Thoracic aorta (tissue), 2 donors: ENCODE measurements at places on chromosomes 2 and 18.

GRCh38 chr2:71067567-71068217 lies 756 bp upstream of the NAGK start:
- H3K4me3 ChIP-seq: peak overlapping the region; percentile 81
- DNase-seq: no peak
- peak overlapping the region; percentile 86 for H3K27ac ChIP-seq
- H3K36me3 ChIP-seq: peaks cover 5% of the 10 kb centered on the region

DNA sequence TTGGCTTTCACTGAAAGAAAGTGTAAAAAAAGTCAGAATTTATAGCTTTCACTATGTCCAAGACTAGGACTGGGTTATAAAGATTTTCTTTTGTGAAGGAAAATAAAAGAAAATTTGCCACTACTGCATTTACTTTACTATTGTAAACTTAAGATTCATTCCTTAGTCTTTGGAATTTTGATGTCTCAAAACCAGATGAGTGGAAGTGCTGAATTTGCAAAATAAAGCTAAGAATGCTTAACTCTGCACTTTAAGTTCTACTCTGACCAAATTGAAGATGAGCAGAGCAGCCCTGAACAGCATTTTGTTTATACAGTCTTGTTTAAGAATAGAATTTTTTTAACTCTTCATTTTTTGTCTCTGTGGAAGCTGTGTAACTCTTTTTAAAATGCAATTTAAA lies 102.4 kb downstream of the ICA1L start:
- no peak overlapping the region for H3K4me3 ChIP-seq
- no peaks in the 10 kb centered on the region for H3K36me3 ChIP-seq
- H3K27me3 ChIP-seq: no peaks in the 10 kb centered on the region
- H3K4me1 ChIP-seq: no peaks in the 10 kb centered on the region

- no peak for DNase-seq
- H3K4me3 ChIP-seq: no peak overlapping the region
- H3K27ac ChIP-seq: no peak overlapping the region
Measured at GRCh38 chr2:102439065-102439695, 16.2 kb downstream of the IL18RAP start.

GRCh38 chr18:22673182-22673862 lies 255.6 kb upstream of the CTAGE1 start:
- H3K27me3 ChIP-seq: no peaks in the 10 kb centered on the region
- no peak for DNase-seq
- no peak overlapping the region for H3K4me3 ChIP-seq
- peaks cover 9% of the 10 kb centered on the region for H3K4me1 ChIP-seq

DNA sequence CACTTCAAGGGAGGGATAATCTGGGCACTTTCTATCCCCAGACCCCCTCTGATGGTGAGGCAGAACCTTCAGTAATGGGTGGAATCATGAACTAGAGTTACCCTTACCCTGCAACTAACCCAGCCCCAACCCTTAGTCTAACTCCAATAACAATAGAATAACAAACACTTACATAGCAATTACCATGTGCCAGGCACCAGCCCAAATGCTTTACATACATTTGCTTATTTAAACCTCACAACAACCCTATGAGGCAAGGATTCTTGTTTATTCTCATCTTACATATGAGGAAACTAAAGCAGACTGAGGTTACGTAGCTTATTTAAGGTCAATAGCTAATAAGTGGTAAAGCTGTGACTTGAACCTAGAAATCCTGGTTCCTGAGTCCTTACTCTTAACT lies 132.8 kb downstream of the CYP26B1 start:
- H3K27me3 ChIP-seq: no peaks in the 10 kb centered on the region
- H3K36me3 ChIP-seq: no peaks in the 10 kb centered on the region
- no peak overlapping the region for H3K4me3 ChIP-seq
- H3K27ac ChIP-seq: no peak overlapping the region

DNA sequence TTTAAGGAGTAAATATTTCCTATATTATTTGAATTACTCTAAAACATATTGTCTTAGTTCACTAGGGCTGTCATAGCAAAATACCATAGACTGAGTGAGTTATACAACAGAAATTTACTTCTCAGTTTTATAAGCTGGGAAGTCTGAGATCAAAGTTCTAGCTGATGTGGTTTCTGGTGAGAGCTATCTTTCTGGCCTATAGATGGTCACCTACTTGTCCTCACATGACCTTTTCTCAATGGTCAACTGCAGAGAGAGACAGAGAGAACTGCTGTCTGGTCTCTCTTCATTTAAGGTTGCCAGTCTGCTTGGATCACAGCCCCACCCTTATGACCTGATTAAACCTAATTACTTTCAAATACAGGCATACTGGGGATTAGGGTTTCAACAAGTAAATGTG lies 490.9 kb downstream of the FBXO15 start:
- H3K4me3 ChIP-seq: no peak overlapping the region
- no peak for DNase-seq
- no peaks in the 10 kb centered on the region for H3K27me3 ChIP-seq
- no peaks in the 10 kb centered on the region for H3K36me3 ChIP-seq
- H3K27ac ChIP-seq: no peak overlapping the region

DNA sequence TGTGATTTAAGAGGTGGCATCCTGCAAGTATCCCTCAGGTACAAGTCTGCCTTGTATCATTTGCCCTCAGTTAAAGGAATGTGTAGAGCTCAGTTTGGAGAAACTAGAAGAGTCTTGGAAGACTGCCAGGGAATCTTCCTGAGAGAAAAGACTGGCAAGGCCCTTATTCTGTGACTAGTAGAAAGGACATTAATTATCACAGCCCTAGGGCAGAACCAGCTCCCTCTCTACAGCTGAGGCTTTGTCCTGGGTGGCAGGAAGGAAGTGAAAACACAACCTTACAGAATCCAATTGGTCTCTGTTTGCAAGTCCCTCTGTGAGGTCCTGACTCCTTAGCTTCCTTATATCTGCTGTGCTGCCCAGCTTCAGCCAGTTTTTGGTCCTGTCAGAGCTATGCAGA lies 385.9 kb upstream of the CYRIA start:
- no peaks in the 10 kb centered on the region for H3K4me1 ChIP-seq
- no peaks in the 10 kb centered on the region for H3K27me3 ChIP-seq
- no peak overlapping the region for H3K27ac ChIP-seq

DNA sequence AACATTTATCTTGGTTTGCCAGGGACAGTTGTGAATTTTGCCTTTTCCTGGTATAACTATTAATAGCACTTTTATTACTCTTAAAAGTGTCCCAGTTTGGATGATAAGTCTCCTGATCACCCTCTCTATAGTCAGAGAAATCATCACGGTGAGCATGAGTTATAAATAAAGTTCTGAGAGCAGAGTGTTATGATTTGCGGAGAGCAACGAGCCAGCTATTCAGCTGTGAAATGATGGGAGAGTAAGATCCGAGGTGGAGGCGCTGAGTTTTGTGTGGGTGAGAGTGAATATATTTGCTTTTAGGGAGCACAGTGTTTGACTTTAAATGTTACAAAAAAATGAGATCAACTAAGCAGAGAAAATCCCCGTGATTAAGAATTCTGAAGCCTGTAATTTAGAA lies 179.6 kb downstream of the DSC3 start:
- no peak overlapping the region for H3K4me3 ChIP-seq
- H3K36me3 ChIP-seq: no peaks in the 10 kb centered on the region
- H3K4me1 ChIP-seq: no peaks in the 10 kb centered on the region
- no peak overlapping the region for H3K27ac ChIP-seq
- no peaks in the 10 kb centered on the region for H3K27me3 ChIP-seq
- no peak for DNase-seq

- no peaks in the 10 kb centered on the region for H3K27me3 ChIP-seq
- no peak overlapping the region for H3K27ac ChIP-seq
- DNase-seq: no peak
Measured at GRCh38 chr2:149781263-149781808, 193.8 kb upstream of the MMADHC start.

- H3K27ac ChIP-seq: no peak overlapping the region
- no peak overlapping the region for H3K4me3 ChIP-seq
- H3K4me1 ChIP-seq: peaks cover 21% of the 10 kb centered on the region
- no peak for DNase-seq
Measured at GRCh38 chr2:85914922-85915321, 26.1 kb upstream of the ST3GAL5 start.

GRCh38 chr18:8496186-8496585 lies 113.1 kb upstream of the RAB12 start:
- no peak overlapping the region for H3K27ac ChIP-seq
- no peak for DNase-seq
- H3K36me3 ChIP-seq: no peaks in the 10 kb centered on the region
- no peaks in the 10 kb centered on the region for H3K27me3 ChIP-seq
- H3K4me1 ChIP-seq: no peaks in the 10 kb centered on the region

- no peaks in the 10 kb centered on the region for H3K36me3 ChIP-seq
- DNase-seq: no peak
- H3K27ac ChIP-seq: no peak overlapping the region
- H3K27me3 ChIP-seq: no peaks in the 10 kb centered on the region
Measured at GRCh38 chr2:29816651-29817050, 104.7 kb downstream of the ALK start.

DNA sequence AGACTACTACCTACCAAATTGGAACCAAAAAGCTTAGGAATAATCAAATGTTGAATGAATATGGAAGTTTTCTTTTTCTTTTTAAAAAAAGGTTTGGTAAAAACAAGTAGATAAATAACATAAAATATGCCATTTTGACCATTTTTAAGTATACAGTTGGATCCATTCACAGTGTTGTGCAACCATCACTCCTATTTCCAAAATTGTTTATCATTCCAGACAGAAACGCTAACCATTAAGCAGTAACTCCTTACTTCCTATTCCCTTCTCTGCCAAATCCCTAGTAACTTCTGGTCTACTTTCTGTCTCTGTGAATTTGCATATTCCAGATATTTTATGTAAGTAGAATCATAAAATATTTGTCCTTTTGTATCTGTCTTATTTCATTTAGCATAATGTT lies 39.8 kb downstream of the CD302 start:
- H3K27ac ChIP-seq: peak overlapping the region; percentile 15
- H3K36me3 ChIP-seq: no peaks in the 10 kb centered on the region
- no peaks in the 10 kb centered on the region for H3K27me3 ChIP-seq

GRCh38 chr2:65349863-65350262 lies 82.5 kb downstream of the SPRED2 start:
- peaks cover 32% of the 10 kb centered on the region for H3K4me1 ChIP-seq
- no peaks in the 10 kb centered on the region for H3K27me3 ChIP-seq
- H3K36me3 ChIP-seq: no peaks in the 10 kb centered on the region
- no peak for DNase-seq
- no peak overlapping the region for H3K4me3 ChIP-seq

- DNase-seq: no peak
- no peaks in the 10 kb centered on the region for H3K4me1 ChIP-seq
- H3K4me3 ChIP-seq: no peak overlapping the region
- H3K36me3 ChIP-seq: peaks cover 7% of the 10 kb centered on the region
- H3K27me3 ChIP-seq: no peaks in the 10 kb centered on the region
Measured at GRCh38 chr2:235966932-235967757, 201.0 kb downstream of the GBX2 start.

- H3K4me3 ChIP-seq: no peak overlapping the region
- no peaks in the 10 kb centered on the region for H3K27me3 ChIP-seq
- H3K36me3 ChIP-seq: no peaks in the 10 kb centered on the region
- DNase-seq: no peak
- no peak overlapping the region for H3K27ac ChIP-seq
- H3K4me1 ChIP-seq: no peaks in the 10 kb centered on the region
Measured at GRCh38 chr2:237147317-237147716, 61.6 kb downstream of the COPS8 start.

DNA sequence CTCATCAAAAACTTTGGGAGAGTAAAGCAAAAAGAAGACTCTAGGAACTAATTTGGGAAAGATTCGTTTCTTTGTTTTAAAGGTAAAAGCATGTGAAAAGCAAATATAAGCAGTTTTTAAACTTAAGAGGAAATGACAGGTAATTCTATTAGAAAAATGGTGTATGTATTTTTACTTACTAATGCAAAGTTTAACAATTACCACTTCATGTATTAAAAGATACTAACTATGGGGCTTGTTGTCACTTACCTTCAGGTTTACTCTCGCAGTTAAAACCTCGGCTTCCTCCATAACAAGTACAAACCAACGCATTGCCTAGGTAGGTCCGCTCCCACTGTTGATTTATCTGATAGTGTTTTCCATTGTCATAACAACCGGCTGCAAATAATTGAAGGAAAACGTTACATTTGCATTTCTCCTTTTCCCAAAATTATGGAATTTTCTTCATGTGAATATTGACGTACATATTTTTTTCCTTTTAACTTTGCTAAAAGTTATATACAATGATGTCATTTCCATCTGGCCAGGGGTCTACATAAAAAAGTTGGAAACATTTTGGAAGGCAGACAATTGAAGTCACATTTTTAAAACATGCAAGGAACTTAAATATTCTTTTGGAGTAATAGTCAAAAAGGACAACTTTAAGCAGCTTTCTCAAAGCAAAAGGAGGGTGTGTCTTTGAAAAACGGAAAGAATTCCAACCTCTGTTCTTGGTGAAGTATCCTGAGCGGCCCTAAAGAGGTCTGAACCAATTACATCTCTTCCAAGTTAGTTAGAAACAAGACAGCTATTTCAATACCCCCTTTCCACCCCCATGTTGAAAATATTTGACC lies 1.2 kb downstream of the FN1 start:
- peaks cover 19% of the 10 kb centered on the region for H3K4me1 ChIP-seq
- peak overlapping the region; percentile 90 for H3K27ac ChIP-seq
- DNase-seq: no peak
- H3K27me3 ChIP-seq: no peaks in the 10 kb centered on the region
- H3K4me3 ChIP-seq: peak overlapping the region; percentile 79
- H3K36me3 ChIP-seq: peaks cover 21% of the 10 kb centered on the region

DNA sequence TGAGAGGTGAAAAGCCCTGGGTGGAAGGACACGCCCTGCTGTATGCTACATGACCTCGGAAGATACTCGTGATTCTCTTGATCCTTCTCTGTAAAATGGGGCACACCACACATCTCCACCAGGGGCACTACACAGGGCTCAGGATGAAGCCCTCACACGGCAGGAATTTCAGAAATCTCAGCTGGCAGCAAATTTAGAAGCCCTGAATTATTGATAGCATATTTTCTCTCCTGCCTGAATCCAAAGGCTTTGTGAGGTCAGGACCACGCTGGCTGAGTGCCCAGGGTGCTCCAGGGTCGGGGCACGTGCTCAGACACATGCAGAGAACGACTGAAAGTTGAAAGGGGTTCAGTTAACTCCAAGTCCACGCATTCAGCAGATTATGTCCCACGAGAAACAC lies 42.1 kb upstream of the GALR1 start:
- peaks cover 13% of the 10 kb centered on the region for H3K4me1 ChIP-seq
- peak overlapping the region; percentile 36 for H3K4me3 ChIP-seq
- DNase-seq: peak; percentile 8
- H3K36me3 ChIP-seq: no peaks in the 10 kb centered on the region
- no peaks in the 10 kb centered on the region for H3K27me3 ChIP-seq
- peak overlapping the region; percentile 55 for H3K27ac ChIP-seq

DNA sequence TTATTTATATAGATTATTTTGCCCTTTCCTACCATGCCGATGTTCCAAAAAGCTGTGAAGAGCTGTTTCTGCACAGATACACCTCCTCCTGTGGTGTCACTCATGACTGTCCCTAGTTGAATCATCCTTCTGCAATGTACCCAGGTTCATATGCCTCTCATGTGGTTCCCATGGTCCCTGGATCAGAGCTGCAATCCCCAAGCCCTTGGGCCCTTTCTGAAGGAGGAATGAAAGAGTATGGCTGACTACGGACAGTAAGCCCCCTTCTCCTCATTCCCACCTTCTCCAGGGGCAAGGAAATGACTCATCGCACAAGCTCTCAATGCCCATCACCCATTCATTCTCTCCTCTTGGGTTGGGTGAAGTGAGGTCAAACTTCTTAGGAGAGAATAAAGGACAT lies 63.9 kb upstream of the ACVR1 start:
- H3K36me3 ChIP-seq: no peaks in the 10 kb centered on the region
- H3K4me1 ChIP-seq: no peaks in the 10 kb centered on the region
- H3K27ac ChIP-seq: no peak overlapping the region
- no peak for DNase-seq
- no peaks in the 10 kb centered on the region for H3K27me3 ChIP-seq
